ENCODE measurements at places on chromosomes 6 and 20.
A peak's percentile ranks its signal among the peaks of the same experiment; 100 is the strongest.

- DNase-seq, result no peak
Observed at GRCh38 chr6:166366921-166367320, 15.8 kb downstream of the MPC1 start.

- no peak for DNase-seq
Observed at GRCh38 chr6:107331409-107332386, 127.7 kb downstream of the PDSS2 start.

DNA sequence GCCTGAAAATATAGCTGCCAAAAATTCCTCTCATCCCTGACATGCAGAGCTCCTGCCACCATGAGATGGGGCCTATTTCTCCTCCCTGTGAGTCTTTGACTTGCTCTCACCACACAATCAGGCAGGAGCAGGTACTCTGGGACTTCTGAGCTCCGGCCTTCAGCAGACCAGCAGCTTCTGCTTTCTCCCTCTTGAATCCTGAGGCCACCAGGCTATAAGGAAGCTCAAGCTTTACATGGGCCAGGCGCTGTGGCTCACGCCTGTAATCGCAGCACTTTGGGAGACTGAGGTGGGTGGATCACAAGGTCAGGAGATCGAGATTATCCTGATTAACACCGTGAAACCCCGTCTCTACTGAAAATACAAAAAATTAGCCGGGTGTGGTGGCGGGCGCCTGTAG is 238.7 kb upstream of the RREB1 start:
- no peak for DNase-seq

DNA sequence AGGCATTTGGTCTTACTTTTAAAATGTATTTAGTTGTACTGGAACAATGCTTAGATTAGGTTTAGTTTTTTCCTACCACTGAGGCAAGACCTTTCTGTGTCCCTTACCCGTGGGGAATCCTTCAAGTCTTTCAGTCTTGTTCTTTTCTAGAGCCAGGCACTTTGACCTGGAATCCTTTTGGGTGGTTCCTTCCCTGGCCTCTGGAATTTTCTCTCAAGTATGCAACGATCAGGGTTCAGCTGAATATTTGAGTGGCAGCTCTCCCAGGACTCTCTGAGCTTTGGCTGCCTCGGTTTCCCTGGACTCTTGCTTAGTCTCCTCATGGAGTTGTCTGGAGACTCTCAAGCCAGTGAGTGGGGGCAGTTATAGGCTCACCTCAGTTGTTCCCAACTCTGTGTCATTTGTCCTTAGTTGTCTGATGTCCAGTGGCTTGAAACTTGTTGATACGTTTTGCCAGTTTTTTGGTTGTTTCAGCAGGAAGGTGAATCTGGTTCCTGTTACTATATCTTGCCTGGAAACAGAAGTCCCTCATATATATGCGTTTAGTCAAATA is 118.1 kb downstream of the QKI start:
- DNase-seq, result no peak

DNA sequence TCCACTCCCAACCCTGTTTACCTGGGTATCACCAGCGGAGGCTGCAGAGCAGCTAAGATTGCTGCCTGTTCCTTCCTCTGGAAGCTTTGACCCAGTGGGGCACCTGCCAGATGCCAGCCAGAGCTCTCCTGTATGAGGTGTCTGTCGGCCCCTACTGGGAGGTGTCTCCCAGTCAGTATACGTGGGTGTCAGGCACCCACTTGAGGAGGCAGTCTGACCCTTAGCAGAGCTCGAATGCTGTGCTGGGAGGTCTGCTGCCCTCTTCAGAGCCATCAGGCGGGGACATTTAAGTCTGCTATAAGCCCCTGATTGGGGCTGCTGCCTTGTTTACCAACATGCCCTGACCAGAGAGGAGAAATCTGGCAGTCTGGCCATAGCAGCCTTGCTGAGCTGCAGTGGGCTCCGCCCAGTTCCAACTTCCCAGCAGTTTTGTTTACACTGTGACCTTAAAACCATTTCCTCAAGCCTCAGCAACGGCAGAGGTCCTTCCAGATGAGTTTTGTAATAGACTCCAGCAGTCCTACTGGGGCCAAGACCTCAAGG is 2.8 kb downstream of the RAET1E start:
- DNase-seq, result no peak

DNA sequence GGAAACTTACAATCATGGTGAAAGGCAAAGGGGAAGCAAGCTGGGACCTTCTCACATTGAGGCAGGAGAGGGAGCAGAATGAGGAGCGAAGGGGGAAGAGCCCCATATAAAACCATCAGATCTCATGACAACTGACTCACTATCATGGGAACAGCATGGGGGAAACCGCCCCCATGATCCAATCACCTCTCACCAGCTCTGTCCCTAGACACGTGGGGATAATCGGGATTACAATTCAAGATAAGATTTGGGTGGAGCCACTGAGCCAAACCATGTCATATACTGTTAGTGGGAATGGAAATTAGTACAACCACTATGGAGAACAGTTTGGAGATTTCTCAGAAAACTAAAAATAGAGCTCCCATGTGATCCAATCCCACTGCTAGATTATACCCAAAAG is 163.7 kb downstream of the MANEA start:
- DNase-seq, result no peak

- no peak for DNase-seq
Observed at GRCh38 chr6:14474816-14475215, 357.2 kb downstream of the CD83 start.

DNA sequence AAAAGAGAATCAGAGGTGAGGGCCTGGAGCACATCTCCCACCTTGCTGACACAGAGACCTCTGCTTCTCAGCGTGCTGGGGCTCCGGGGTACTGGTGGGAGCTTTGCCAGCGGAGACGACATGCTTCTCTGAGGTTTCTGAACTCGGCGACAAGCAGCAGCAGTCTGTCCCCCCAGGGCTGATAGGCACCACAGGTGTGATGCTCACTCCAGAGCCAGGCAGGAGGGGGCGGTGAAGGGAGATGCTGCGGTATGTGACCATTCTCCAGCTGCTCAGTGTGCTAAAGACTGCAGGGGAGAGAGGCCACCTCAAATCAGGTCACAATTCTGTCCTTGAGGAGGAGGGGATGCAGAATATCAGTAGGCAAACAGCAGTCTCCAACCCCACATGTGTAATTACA is 219.9 kb downstream of the ALDH8A1 start:
- no peak for DNase-seq

GRCh38 chr6:343960-344815 is 47.4 kb upstream of the IRF4 start:
- DNase-seq, result no peak

DNA sequence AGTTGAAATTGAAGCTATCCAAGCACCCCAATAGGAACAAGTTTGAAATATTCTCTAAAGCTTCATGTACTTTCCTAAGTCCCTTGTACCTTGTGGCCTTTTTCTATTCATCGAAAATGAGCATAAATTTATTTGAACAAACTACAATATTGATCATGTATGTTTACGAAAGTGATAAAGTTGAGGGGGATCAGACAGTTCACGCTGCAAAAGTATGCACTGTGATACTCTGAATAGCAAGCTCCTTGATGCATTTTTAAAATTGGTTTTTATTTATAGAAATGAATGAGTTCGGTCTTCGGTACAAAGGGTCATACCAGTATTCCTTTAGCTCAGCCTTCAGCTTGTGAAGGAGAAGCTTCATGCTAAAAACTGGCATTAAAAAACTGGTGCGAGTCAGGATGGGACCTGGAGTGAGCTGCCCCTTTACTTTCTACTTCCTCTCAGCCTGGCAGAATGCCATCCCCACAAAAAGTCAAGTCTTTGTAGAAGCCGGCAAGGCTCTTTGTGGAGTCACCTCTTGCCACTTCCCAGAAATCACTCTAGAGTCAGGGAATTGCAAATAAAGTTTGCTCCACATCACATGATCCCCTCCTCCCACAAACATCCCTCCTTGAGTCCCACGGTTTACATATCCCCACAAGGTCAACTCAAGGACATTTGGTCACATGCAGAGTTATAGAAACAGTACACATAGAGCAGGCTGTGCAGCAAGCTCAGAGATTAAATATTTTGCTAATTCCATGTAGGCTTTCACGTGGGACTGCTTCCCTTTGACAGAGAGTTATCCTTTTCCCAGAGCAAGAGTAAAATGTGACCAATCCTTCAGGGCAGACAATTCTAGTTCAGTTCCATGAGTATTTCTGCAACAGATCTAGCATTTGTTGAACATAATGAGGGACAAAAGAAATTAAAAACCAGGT is 34.6 kb upstream of the ADGRF1 start:
- DNase-seq, result no peak

DNA sequence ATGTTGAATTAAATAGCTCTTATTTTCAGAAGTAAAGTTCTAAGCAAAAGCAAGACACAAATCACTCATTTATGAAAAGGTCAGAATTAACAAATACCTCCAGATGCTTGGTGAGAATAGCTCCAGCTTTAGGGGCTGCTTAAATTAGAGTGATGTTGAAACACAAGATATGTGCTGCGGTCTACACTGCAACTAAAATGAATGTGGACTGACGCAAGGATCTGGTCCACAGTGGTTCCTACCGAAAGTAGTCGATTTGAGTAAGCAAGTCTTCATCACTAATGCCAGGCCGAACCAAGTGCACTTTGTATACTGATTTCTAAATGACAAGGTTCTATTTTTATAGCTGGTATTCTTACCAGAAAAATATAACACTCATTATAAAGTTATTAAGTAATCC is 96.3 kb downstream of the PRDM1 start:
- DNase-seq, result no peak

- DNase-seq, result no peak
Observed at GRCh38 chr6:70846207-70846835, 110.5 kb downstream of the B3GAT2 start.

- DNase-seq, result no peak
Observed at GRCh38 chr20:17542993-17543412, 11.8 kb upstream of the BFSP1 start.

GRCh38 chr6:130138909-130139242 is 83.9 kb downstream of the SAMD3 start:
- no peak for DNase-seq

DNA sequence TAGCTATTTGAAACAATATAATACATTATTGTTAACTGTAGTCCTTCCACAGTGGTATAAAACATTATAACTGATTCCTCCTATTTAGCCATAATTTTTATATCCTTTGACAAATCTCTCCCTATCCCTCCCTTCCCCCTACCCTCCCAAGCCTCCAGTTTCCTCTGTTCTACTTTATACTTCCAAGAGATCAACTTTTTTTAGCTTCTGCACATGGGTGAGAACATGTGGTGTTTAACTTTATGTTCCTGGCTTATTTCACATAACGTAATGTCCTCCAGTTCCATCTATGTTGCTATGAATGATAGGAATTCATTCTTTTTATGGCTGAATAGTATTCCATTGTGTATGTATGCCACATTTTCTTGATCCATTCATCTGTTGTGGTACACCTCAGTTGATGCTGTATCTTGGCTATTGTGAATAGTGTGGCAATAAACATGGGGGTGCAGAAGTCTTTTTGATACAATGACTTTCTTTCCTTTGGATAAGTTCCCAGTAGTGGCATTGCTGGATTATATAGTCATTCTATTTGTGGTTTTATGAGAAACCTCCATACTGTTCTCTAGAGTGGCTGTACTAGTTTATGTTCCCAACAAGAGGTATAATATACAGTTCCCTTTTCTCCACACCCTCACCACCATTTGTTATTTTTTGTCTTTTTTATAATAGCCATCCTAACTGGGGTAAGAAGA is 205.0 kb downstream of the KCNQ5 start:
- no peak for DNase-seq

DNA sequence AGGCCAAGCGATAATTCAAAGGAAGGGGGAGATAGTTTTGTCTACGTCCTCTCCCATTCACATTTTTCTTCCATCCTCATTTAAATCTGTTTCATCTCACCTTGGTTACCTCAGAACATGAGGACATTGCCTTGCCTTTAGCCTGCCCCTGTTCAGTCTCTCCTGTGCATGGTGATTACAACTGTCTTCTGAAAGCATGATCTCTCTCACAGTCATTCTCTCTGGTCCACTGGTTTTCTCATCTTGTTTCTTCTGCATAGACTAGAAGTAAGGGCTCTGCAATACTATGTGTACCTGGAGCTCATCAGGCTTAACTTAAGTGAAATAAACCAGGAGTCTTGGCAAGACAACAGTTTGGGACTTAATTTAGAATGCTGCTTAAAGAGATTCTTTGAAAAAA is 31.4 kb downstream of the CLVS2 start:
- DNase-seq, result no peak

DNA sequence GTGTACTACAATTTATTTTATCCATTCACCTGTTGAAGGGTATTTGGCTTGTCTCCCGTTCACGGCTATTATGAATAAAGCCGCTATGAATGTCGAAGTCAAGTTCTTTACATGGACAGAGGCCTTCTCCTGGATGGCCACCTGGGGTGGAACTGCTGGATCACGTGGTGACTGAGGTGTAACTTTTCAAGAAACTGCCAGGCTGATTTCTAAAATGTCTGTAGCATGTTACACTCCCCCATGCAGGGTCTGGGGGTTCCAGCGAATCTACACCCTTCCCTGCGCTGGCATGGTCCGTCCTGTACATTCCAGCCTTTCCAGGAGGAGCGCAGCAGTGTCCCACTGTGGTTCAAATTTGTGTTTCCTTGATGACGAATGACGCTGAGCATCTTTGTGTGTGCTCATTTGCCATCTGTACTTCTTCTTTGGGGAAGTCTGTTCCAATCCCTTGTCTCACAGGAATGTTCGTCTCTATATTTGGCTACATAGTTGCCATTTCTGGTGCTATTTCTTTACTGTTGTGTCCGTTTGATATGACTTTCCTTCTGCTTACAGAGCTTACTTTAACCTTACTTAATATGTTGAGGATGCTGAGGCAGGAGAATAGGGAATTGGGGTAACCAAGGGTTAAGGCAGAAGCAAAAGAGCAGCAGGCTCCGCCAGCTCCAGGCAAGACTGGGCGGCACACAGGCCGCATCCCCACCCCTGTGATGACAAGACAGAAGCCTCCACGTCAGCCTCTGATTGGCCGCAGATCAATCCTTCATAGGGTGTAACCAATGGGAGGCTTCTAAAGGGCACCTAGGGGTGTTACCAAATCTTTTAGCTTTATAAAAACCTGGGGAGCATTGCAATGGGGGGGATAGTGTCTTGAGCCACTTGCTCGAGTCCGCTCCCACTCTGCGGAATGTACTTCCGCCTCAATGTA is 106.6 kb downstream of the TAF4 start:
- DNase-seq, result no peak

DNA sequence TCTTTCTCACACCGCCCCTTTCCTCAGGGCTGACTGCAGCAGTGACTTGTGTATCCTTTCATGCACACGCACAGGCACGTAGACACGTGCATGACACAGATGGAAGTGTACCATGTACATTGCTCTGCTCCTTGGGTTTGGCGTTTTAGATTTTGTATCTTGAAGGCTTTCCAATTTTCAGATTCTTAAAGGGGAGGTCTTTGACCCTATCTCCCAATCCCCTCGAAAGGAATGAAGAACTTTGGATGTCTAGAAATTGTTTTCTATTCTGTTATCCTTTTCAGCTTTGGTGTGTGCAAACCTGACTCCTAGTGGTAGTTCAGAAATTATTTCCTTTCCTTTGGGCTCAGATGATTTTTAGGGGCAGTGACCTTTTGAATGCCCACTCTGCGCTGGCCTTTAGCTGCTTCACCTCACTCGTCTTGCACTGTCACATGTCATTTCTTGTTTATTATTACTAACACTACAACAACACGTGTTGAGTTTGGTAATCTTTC is 63.0 kb downstream of the HIVEP1 start:
- DNase-seq, result peak; percentile 27

GRCh38 chr6:131116755-131117360 is 18.4 kb upstream of the AKAP7 start:
- peak; percentile 58 for DNase-seq
